ENCODE measurements at places on chromosomes 1 and 21.

- DNase-seq = no peak
Measured at GRCh38 chr1:54994355-54994990, 4.3 kb upstream of the BSND start.

- DNase-seq = no peak
Measured at GRCh38 chr1:11238311-11238710, 24.0 kb downstream of the MTOR start.

GRCh38 chr1:226804907-226805759 is 65.3 kb upstream of the PSEN2 start:
- DNase-seq = no peak

DNA sequence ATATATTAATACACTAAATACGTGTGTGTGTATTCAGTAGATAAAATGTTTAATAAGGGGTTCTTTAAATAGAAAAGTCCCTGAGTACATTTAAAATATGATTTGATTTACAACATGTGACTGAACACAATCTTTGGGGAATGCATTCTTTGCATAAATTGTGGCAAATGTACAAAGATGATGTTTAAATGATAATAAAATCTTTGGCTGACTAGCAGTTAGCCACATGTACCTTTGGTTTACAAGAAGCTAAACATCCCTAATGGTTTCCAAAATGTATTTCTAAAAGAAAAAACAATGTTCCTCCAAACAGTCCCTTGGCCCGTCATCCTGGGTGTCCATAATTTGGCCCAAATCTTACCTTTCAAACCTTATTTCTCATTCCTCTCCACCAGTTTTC is 106.4 kb upstream of the MARK1 start:
- no peak for DNase-seq

DNA sequence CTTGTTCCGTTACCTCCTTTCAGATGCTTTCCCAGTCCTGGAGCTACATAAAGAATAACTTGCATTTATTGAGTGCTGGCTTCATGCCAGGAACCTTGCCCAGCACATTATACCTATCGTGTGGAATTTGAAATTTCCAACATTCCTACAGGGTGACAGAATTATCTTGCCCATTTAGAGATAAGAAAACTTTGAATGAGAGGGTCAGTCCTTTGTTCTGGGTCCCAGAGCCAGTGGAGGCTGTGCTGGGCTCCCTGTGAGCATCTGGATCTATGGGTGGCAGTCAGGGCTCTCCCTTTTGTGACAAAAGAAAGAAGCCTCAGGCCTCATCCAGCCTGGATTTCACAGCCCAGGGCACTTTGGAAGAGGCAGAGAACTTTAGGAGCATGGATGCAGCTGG is 3.2 kb downstream of the GSTM4 start:
- no peak for DNase-seq

DNA sequence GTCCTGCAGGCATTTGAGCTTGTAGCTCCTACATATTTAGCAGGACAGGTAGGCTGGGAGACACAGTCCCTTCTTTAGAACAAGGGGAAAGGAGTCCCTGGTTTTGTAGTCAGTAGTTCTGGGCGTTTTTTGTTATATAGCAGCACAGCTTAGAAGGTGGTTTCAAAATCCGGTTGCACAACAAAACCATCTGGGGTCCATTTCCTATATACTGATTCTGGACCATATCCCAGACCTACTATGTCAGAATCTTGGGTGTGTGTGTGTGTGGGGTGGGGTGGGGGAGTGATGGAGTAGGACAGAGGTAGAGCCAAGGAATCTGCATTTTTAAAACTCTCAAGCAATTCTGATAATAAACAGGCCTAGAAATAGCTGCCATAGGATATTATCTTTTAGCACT is 21.6 kb downstream of the METTL13 start:
- DNase-seq = no peak
